ENCODE measurements at places on chromosomes 4 and X.

DNA sequence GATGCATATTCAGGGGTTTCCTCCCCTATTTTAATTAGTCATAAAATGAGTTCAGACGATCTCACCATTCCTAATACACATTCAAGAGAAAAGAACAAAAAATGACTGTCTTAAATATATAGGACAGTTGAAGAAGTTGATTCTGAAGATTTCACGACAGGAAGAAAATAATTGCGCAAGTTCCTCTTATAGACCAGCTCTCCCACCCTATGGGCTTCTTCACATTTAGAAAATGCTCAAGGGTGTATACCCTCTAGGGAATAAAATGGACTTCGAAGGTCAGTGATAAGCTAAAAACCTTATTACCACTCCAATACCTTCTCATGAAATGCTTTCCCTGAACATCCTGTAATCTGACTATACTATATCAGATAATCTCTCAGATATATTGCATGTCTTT is 149.2 kb upstream of the TEX13C start:
- DNase-seq, result no peak

GRCh38 chr4:159722052-159722451 is 619.2 kb downstream of the RAPGEF2 start:
- DNase-seq, result no peak

DNA sequence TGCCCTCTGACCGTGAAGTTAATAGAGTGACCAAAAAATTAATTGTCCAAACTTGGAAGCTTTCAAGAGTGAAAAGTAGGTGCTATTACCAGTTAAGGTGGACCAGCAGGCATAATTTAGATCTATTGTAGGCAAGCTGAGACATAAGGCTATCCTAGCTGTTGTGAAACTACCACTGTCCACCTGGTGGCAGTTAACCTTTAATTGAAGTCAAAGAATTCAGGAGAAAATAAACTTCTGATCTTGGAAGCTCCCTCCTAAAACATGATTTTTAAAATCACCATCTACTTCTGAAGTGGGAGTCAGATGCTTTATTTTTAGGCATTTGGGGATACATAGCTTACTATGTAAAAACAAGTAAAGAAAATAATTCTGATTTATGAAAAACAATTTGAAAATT is 636.3 kb upstream of the HTR2C start:
- no peak for DNase-seq

GRCh38 chr4:38958453-38959190 is 73.6 kb downstream of the TMEM156 start:
- no peak for DNase-seq

DNA sequence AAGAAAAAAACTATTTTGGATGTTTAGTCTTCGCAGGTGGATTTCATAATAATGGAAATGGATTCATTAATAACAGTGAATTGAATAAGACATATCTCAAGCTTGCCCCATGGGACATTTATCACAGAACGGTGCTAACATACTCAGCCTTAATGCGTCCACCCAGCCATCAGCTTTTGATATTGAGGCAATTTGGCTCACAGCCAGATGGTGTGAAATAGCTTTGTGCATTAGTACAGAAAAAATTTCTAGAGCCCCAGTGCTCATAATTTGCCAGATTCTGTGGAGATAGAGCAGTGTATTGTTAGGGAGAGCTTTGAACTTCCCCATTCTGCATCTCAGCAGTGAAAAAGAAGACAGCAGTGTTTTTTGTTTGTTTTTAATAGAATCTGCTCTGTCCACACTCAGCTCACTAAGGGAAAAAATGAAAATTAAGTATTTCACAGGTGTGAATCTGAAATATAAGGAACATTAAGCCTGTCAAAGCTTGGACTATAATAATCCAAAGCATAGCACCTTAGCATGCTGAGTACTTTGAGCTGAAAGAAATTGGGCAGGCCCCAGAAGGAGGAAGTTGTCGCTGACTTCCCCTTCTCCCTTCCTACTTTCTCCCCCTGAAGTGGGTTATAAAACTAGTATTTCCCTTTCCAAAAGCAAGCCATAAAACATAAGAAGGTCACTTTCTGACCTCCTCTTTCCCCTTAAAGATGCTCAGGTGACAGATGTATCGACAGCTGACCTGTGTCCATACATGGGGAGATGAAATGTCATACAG is 295.8 kb downstream of the MAGEB5 start:
- DNase-seq, result no peak

GRCh38 chrX:39633293-39633692 is 464.5 kb downstream of the BCOR start:
- DNase-seq, result no peak

DNA sequence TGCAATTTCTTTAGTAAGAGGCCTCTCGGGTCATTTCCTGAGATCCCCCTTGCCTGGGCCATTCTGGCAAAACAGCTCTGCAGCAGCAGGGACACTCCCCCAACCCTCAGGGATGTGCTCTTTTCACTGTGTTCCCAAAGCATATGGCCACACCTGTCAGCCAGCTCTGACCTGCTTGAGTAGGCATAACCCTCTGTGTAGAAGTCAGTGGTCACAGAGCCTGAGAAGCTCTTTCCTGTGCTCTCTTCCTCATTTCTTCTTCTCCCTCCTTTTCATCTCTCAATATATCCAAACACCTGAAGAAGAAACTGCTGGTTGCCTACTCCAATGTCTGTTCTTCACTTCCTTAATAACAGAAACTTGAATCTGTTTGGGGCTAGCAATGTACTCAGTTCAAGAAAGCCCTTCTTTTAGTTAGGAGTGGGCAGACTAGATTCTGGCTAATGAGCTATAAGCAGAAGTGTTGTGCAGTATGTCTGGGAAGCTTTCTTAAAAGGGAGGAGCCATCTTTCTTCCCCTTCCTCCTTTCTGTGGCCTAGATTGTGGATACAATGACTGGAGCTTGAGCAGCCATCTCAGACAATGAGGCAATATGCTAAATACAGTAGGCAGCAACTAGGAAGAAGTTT is 73.3 kb downstream of the PRPS1 start:
- DNase-seq, result no peak

DNA sequence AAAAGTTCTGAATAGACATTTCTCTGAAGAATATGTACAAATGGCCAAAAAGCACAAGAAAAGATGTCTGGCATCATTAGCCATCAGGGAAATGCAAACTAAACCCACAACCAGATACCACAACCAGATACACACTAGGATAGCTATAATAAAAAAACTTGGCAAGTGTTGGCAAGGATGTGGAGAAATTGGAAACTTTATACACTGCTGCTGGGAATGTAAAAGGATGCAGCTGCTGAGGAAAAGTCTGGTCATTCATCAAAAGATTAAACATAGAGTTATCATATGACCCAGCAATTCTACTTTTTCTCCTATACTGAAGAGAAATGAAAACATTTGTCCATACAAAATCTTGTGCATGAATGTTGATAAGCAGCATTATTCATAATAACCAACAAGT is 92.3 kb downstream of the UCHL1 start:
- DNase-seq, result no peak

All from stimulated activated CD4-positive, alpha-beta T cell treated with anti-CD3 and anti-CD28 coated beads, TNF-alpha, amount 100 ng/mL, for 48 hours (primary cell).